Muscle of leg (tissue), 16 donors: ENCODE measurements at places on chromosomes 2 and 18. TPM values are rescaled to one million over a fixed set of nuclear protein-coding genes. Genes with fewer than 3 reads are reported as not detected.

- no peak for DNase-seq
Observed at GRCh38 chr2:38107738-38108410, 31.9 kb upstream of the CYP1B1 start.

DNA sequence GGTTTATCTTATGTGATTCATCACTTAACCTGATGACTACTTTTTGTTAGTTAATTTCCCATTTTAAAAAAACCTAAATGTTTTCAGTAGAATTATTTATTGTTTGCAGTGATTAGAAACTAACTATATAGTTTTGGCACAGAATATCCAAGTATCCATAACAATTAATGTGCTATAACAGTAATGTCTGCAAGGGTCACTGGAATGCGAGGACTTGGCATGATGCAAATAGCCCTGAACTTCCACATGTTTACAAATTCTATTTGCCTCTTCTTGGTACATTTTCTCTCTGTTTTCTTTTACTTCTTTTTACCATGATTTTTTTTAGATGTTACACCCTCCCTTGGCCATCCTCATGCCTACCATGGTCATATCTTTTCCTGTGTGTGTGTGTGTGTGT, 49.3 kb upstream of the GALNT3 start:
- DNase-seq = no peak

- DNase-seq = peak; percentile 82
Observed at GRCh38 chr2:159051661-159052060, 83.2 kb downstream of the TANC1 start.

- DNase-seq = no peak
Observed at GRCh38 chr2:17590342-17590911, 49.9 kb downstream of the VSNL1 start.

AKAIN1 gene
- polyA plus RNA-seq = not detected

DNA sequence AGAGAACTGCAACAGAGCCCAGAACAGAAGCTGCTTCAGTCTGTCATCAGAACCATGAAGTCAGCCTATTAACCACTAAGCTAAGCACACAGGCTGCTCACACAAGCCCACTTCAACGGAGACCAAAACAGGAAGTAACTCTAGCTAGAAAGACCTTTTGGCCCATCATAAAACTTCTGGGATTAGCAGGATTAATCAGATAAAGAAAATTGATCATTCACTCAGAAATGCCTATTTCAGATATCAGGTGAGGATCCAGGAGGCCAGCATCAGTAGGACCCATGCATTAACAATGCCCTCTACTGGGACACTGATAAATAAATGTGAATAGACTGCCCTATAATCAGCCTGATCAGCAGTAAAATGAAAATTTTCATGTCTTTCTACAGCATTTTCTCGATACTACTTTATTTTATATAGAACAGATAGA, 101.4 kb downstream of the WDPCP start:
- DNase-seq = no peak

- DNase-seq = peak; percentile 45
Observed at GRCh38 chr18:1658908-1659566, 754.4 kb downstream of the ADCYAP1 start.

DNA sequence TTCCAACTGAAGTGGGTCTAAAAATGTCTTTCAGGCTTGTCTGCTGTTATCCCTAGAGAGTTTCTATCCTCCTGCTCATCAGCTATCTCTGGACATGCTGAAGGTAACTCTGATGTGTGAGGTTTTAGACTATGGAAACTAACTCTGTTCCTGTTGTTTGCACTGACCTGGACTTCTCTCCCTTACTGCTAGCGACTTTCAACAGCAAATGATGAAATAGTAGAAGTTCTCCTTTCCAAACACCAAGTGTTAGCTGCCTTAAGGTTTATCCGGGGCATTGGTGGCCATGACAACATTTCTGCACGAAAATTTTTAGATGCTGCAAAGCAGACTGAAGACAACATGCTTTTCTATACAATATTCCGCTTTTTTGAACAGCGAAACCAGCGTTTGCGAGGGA, 26.9 kb downstream of the RMC1 start:
- DNase-seq = no peak

DNA sequence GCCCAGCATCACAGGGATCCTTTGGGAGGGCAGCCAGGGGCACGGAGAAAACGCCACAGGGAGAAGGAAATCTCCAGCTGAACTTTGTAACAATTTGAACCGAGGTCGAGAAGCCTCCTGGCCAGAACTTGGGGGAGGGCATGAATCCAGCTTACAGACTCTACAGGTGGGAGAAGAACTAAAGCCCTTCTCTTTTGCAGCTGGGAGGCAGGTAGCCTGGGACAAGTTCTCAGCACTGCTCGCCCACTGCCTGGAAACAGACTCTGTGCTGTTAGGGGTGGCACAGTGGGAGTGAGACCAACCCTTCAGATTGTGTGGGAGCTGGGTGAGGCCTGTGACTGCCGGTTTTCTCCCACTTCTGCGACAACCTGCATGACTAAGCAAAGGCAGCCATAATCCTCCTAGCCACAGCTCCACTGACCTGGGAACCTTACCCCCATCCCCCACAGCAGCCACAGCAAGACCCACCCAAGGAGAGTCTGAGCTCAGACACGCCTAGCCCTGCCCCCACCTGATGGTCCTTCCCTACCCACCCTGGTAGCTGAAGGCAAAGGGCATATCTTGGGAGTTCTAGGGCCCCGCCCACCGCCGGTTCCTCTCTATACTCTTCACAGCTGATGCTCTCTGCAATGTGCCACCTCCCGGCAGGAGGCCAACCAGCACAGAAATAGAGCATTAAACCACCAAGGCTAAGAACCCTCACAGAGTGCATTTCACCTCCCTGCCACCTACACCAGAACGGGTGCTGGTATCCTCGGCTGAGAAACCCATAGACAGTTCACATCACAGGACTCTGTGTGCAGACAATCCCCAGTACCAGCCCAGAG, 136.0 kb upstream of the SIX2 start:
- no peak for DNase-seq

DNA sequence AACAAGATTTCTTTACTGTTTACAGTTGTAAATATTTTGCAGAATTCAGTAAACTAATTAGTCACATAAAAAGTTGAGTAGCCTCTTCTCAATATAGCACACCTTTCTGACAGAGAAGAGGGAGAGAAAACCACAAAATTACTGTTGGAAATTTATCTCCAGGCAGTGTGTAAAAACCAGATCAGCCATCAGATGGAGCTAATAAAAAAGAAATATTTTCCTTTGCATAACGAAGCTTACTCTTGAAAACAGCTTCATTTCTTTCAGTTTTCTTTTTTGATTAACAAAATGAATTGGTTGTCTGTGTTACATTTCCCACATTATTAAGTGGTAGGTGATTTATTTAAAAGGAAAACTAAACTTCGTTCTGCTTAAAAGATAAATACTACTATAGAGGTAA, 259.3 kb upstream of the KCNJ3 start:
- peak; percentile 5 for DNase-seq

GRCh38 chr18:79568543-79569205, 110.9 kb upstream of the CTDP1 start:
- DNase-seq = no peak

DNAH7 gene
- 0.44 TPM for polyA plus RNA-seq

PRADC1 gene
- polyA plus RNA-seq = 30.4 TPM
